SW 1271 (cell line): ENCODE measurements at places on chromosomes 2 and 18.

DNA sequence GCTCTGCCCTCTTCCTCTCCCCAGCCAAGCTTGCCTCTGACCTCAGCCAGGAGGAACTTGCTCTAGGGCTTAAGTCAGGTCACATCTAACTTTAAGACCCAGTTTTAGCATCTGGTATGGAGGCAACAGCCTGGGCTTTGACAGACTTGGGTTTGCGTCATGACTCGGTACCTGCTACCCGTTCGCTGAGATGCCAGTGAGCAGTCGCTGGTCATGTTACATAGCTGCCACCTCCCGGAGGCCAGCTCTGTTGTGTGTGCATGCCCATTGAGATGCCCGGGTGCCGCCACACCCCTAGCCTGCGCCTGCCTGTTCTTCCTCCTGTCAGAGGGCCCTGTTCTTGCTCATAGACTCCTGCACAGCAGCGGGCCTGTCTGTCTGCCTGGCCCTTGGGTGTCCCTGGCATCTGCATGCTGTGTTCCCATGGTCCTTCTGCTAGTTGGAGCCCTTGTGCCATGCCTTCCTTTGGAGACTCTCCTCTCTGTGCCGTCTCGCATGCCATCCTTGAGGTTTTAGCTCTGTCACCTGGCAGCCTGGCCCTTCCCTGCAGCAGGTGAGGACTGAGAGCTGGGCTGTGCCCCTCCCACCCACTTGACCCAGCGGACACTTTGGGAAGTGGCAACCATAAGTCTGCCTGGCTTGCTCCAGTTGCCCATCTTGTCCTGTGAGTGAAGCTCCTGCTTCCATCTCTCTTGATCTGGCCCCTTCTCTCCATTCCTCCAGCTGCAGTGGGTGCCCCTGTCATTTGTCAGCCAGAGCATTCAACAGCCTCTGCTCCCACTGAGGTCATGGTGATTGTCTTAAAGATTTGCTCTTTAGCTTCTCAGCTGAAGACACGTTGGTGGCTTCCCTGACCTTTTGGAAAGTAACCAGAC is 24.9 kb downstream of the ASAP2 start:
- no peak for DNase-seq

- DNase-seq, result no peak
Measured at GRCh38 chr2:82993609-82994008, 1465.5 kb downstream of the SUCLG1 start.

DNA sequence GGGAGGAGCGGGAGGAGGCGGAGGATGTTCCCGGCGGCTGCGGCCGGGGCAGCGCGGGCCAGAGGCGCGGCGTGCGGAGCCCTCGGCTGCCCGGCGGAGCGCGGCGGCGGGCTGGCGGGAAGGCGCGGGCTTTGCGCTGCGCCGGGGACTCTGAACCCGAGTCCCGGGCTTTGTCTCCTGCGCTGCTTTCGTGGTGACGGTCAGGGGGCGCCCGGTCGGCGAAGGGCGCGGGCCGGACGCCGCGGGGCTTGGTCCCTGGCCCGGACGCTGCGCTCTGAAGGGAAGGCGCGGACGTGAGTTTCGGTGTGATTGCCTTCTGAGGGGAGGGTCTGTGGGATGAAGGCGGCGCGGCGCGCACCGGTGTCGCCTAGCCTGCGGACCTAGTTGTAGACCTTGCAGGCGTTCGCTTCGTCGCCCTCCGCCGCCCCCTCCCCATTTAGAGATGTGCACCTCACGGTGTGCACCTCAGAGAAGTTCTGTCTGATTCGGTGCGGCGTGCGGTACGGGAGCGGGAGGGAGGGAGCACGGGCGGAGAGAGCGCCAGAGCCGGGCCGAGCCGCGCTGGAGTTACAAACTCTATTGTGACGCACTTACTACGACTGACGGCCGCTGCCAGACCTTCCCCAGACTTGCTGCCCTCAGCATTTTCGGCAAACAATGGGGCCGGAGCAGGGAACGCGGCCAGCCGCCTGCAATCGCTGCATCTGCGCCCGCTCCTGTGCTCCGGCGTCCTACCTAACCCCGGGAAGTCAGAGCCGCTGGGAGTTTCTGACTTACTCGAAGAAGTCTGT is 2.1 kb downstream of the BCL2L11 start:
- DNase-seq, result peak; percentile 79

GRCh38 chr2:146721486-146721885 is 1123.3 kb upstream of the ACVR2A start:
- DNase-seq, result no peak

DNA sequence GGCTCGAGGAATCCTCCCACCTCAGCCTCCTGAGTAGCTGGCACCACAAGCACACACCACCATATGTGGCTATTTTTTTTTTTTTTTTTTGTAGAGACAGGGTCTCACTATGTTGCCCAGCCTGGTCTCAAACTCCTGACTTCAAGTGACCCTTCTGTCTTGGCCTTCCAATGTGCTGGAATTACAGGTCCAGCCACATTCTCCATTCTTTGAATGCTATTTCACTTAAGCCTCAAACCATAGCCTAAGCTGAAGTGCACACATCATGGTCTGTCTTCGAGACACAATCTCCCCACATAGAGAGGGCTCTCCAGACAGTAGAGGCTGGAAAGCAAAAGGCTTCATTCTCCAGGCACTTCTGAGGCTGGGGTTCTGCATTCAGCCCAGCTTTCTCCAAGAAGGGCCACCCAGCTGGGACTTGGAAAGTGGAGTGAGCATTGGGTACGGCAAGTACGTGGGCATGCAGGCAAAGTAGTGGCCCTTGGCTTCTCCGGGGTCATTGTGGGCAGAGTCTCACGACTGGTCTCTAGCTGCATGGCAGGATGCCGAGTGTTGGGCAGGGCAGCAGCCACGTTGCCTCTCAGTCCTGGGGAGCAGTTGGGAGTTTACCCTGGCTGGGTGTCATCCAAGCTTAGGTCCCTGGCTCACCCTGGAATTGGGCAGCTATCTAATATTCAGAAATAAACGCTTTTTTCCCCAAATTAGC is 78.2 kb upstream of the SMAD7 start:
- DNase-seq, result no peak

DNA sequence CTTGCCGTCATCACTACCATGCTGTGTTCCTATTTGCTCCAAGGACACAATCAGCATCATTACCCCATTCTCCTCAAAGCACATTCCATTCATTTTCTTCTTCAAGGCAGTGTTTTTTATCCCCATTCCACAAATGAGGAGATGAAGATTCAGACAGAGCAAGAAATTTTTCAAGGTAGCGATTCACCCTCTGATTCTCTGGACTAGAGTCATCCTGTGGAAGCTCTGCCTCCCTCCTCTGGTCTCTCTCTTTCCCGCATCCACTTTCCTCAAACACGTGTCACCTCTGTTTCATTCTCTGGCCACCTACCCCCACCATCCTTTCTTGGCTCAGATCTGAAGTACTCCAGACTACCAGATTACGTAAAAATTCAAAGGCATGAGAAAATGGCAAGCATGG is 297.9 kb downstream of the SOX11 start:
- DNase-seq, result no peak

DNA sequence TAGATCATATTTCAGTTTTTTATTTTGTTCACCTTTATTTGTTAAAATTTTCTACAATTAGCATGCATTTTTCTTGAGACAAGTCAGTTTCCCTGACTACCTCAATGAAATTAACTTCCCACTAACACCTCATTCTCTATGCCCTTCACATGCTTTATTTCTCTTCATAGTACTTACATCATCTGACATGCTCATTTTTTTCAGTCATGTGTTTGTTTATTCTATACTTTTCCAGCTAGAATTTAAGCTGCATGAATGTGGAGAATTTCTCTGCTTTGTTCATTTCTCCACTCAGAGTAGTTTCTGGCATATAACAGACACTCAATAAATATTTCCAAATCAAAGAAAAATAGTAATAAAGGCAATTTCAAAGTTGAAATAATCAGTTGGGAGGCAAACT is 78.9 kb upstream of the SCN7A start:
- DNase-seq, result no peak

- DNase-seq, result no peak
Measured at GRCh38 chr2:239252393-239252792, 148.4 kb downstream of the HDAC4 start.

- no peak for DNase-seq
Measured at GRCh38 chr18:23547846-23548245, 38.5 kb downstream of the NPC1 start.

- DNase-seq, result no peak
Measured at GRCh38 chr2:70664525-70664924, 103.5 kb downstream of the ADD2 start.

- DNase-seq, result no peak
Measured at GRCh38 chr2:165544897-165545296, 75.4 kb downstream of the CSRNP3 start.

- no peak for DNase-seq
Measured at GRCh38 chr2:38590053-38590452, 12.7 kb downstream of the HNRNPLL start.

DNA sequence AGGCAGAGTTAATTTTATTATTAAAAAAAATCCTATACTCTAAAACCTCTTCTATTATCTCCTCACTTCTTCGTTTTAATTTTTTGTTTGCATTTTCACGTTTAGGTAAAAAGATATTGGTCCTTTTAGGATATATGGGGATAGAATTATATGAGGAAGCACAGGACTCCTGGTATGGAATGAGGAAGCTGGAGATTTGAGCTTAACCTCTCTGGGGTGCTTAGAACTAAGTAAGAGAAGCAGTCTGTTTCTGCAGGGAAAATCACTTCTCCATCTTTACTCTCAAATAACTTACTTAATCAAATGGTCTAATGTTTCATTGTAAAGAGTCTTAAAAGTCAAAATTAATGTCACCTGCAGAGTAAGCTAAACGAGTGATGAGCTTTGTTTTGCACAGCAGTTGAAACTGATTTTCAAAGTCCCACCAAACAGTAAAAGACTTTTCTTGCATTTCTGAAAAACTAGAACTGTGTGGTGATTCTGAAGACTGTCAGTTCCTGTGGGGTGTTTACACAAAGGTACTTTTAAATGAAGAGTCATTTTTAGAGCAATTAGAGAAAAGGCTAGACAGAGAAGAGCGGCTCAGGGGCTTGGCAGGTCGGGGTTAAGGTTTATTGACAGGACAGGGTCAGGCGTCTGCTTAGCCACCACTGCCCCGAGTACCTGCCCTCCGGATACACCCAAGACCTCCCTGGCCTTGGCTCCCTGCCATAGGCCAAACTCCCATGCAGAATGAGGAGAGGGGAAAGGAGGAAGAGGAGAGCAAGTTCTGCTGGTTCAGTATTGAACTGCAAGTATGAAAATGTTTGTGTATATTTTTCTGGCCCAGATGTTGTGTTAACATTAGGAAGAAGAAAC is 21.6 kb downstream of the METAP1D start:
- DNase-seq, result no peak

DNA sequence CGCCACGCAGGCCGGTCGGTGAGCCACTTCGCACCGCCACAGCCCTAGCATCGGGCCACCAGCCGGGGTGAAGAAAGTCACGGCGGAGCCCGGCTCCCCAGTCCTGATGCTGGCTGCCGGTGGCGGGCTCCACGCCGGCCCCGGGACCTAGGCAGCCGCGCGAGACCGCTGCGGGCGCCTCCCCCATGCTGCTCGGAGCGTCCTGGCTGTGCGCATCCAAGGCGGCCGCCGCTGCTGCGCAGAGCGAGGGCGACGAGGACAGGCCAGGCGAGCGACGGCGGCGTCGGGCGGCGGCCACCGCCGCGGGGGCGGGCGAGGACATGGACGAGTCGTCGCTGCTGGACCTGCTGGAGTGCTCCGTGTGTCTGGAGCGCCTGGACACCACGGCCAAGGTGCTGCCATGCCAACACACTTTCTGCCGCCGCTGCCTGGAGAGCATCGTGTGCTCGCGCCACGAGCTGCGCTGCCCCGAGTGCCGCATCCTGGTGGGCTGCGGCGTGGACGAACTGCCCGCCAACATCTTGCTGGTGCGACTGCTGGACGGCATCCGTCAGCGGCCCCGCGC is 433 bp downstream of the SH3RF3 start:
- no peak for DNase-seq

DNA sequence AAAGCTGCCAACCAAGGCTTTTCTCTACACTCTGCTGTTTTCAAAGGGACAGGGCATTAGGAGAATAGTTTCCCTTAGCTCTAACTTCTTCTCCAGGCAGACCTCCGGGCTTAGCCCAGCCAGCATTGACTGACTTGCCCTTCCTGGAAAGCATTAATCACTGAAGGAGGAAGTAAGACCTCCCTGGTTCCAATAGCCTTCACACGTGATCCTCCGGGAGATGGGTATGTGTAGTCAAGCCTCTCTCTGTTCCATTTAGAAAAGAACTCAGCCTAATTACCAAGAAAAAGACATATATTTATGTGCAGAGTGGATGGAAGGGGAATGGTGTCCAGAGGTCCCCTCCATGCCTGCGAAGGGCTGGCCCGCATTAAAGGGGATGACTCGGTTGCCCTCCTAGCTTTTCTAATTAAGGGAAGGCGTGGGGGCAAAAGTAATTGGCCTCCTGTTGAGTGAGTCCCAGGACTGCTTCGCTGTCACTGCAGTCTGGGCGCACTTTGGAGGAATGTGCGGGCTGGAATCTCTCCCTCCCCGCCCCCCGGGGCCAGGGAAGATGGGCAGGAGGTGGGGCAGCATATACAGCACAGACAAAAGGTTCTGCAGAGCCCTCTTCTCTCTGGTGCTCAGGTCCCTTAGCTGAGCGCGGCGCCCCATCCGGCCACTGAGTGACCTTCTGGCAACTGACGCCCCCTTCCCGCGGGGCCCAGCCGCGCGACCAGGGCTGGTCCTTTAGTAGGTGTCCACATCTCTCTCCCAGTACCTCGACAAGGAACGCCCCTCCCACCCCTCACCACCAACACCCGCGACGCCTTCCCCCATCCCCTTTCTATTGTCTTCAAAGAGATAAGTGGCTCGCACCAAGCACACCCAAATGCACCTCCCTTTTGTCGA is 686.0 kb downstream of the NRXN1 start:
- no peak for DNase-seq

DNA sequence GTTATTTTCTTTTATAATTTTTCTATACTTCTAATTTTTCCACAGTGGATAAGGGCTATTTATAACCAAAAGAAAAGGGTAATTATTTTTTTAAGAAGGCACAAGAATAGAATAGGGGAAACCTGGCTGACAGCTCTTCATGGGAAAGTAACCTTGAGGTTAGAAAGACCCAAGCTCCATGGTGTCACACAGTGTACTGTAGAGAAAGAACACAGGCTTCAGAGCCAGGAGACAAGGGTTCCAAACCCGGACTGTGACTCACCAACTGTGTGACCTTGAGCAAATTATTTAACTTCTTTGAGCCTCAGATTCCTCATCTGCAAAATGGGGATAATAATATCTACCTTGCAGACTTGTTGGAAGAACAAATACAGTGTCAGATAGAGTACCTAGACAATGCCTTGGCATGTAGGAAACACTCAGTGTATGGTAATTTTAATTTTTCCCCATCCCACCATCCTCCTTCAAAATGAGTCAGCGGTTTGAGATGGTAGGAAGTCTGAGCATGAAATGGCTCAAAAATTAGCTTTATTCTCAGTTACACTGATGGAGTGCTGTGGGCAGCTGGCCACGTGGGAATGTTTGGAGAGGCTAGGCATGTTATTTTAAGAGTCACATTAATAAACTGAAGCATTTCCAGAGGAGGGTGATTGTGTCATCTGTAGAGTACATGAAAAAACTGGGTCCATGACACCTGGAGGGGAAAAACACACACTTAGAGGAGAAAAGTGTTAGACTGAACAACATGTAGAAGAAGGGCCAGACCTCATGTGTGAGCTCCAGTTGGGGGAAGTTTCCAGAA is 36.7 kb downstream of the TMEM37 start:
- DNase-seq, result no peak
